ENCODE measurements at places on chromosomes 5 and 9. TPM values are rescaled to one million over a fixed set of nuclear protein-coding genes. Genes with fewer than 3 reads are reported as not detected.

DNA sequence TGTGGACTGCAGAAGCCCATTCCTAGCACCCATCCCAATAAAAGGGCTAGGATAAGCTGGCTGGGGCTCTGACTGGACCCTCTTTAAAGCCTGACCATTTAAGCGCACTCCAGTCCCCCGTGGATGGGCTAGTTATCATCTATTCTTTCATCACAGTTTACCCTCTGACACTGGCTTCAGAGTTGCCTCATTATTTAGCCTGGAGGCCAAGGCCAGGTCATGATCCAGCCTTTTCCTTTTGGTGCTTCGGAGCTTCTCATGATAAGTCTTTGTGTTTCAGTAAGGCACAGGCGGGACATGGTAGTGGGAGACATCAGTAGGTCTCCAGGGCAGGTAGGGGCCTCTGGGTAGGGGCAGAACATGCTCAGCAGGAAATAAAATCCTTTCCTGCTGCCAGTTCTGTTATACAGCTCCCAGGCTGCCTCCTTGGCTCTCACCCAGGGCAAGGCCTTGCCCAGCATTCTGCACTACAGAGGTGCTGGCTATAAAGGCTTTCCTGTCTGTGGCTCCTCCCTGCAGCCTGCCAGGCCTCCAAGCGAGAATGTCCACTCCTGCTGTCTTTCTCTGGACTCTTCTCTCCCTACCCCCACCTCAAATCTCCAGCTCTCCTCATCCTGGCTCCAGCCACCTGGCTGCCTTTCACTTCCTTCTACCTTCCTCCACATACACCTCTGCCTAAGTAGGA, 128.8 kb downstream of the FSTL4 start:
- no peak for DNase-seq

- DNase-seq, result no peak
Observed at GRCh38 chr5:115494570-115495289, 49.8 kb downstream of the FEM1C start.

DNA sequence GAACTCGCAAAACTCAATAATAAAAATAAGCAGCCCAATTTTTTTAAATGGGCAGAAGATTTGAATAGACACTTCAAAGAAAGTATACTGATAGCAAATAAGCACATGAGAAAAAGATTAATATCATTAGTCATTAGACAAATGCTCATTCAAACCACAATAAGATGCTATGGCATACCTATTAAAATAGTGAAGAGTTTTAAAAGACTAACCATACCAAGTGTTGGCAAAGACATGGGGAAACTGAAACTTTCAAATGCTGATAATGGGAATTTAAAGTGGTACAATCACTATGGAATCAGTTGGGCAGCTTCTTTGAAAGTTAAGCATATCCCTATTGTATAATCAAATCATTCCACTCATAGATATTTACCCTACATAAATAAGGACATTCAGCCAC, 26.6 kb upstream of the ORM1 start:
- no peak for DNase-seq

DNA sequence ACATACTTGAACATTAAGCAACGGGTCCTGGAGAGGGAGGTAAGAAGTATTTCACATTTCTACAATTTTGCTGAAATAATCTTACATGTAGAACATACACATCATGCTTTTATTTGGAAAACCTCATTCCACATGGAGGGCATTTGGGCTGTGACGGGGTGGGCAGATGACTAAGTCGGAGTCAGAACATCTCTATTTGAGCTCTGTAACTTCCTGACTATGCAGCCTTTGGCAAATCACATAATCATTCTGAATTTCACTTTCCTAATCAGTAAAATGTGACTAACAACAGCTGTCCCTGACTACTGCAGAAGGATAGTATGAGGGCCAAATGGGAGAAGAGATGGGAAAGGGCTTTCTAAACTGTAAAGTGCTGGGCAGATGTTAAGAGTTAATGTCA, 17.1 kb upstream of the IL6ST start:
- DNase-seq, result no peak

DNA sequence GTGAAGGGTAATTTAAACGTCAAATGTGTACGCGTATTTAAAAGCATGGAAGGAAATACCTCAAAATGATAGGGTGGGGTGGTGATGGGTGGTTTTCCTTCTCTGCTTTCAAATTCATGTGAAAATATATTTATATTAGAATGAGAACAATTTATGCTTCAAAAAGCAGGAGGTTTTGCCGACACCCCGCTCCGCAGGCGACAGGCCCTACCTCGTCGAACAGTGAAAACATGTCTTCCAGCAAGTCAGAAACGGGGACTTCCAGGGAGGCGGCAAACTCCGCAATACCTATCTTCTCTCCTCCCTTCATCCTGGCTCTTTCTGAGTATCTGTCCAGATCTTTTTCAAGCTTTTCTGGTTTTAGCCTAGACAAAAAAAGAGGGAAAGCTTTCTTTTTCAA, 28.5 kb upstream of the SLC6A3 start:
- DNase-seq, result no peak

GRCh38 chr5:59789197-59789596, 104.3 kb downstream of the PDE4D start:
- DNase-seq, result no peak

DNA sequence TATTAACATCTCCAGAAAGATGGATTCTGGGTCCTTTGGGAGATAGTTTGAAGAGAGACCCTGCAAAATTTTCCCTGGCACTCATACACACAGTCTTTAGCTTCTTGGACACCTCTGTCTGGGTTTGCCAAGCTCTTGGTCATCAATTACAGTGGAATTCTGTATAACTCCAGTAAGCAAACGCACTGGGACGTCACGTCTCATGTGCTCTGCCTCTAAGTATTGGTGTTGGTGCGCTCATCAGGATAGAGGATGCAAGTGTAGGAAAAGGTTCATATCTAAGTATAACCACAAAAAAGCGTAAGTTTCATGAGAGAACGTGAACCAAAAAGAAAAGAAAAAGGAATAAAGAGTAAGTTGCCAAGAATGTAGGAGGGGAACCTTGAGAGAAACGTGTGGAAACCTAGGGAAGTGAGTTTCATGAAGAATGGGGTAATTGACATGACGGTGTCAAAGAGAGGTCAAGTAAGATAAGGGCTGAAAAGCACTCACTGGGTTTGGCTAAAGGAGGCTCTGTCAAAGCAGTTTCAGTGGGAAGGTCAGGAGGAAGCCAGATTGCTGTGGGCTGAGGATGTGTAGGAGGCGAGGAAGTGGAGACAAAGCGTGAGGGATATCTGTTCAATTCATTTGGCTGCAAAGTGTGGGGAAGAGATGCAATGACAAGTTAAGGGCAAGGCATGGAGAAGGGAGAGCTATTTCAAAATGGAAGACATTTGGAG, 92.7 kb downstream of the RAD23B start:
- DNase-seq, result no peak

GRCh38 chr9:82180711-82181110, 192.1 kb downstream of the SPATA31D1 start:
- DNase-seq, result no peak

DNA sequence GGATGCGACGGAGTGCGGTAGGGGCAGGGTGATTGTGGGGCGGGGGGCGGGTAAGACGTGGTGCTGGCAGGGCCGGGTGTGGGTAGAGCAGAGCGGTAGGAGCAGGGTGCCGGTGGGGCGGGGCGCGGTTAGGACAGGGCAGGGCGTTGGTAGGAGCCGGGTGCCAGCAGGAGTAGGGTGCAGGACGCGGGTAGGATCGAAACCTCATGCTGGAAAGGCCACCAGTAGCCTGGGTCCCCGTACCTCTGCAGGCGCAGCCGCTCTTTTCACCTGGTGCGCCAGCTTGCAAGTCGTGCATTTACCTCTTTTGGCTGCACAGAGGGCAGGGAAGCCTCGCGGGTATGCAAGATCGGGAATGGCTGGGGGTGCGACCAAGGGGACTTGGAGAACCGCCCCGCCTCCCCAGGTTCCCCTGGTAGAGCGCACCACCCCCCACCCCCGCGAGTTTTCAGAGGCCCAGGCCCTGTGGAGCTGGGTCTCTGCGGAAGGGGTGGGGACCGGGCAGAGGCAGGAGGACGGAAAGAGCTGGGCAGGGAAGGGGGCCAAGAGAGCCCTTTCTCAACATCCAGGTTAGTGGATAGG, 104.8 kb upstream of the SIMC1 start:
- DNase-seq, result no peak

DNA sequence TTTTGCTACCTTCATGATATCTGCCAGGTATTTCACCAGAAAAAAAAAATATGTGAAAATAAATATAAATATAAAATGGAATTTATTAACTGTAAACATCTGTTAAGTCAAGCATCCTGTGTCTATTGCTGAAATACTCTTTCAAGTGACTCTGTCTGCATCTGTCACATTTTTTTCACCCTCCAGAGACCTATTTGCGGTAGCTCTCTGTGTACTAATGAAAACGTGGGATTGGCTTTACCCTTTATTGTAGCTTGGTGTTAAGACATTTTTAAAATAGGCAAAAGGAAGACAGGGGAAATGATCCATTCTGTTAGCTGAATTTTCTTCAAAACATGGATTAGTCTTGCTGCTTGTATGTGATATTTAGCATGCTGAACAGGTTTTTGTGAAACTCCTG, 536.0 kb upstream of the WWC1 start:
- no peak for DNase-seq

Gene STPG3
- 4.8 TPM for polyA plus RNA-seq

Gene ST8SIA4
- 8.4 TPM for polyA plus RNA-seq

Gene SPATA31D4
- not detected for polyA plus RNA-seq

Gene TSSK1B
- polyA plus RNA-seq, result not detected

Gene DMRTA1
- 2.0 TPM for polyA plus RNA-seq

Data from left renal pelvis (tissue), 4 donors.